ENCODE measurements at places on chromosomes 7 and 10.

- no peak for DNase-seq
Measured at GRCh38 chr10:1545524-1545923, 191.8 kb downstream of the ADARB2 start.

- no peak for DNase-seq
Measured at GRCh38 chr7:52088008-52088901, 771.6 kb upstream of the COBL start.

DNA sequence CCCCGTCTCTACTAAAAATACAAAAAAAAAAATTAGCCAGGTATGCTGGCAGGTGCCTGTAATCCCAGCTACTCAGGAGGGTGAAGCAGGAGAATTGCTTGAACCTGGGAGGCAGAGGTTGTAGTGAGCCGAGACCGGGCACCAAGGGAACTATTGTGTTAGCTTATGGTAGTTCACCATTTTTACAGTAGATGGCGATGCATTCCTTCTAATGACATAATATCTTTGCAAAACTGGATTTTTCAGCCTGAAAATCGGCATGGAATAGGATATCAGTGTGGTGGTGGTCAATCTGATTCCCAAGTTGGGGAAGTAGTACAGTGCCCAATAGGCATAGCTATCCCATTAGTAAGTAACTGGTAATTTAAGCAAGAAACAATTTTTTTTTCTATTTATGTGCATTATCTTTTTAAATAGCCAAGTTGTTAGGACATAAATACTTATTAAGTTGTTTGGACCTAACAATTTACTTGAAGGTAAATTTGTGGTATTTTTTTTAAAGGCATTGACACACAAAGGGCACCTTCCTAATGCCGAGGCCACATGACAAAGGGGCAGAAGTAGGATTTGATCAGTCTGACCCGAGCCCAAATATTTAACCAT is 17.6 kb upstream of the IMPDH1 start:
- DNase-seq: peak; percentile 83

DNA sequence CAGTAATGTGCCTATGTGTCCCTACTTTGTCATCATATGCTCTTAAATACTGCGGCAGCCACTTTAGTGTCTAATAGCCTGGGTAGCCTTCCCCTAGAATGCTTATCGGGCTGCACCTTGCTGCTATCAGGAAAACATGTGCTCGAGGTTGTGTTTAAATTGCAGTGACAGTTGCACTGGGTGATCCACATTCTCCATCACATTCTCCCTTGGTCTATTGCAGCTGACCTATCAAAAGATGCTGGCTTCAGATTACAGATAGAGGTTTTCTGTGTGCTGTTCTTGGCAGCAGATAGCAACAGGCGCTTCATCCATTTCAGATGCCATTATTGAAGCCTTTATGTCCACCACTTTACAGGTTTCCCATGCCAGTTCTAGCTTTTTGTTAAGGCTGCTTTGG is 130.1 kb upstream of the MDFIC start:
- peak; percentile 11 for DNase-seq

GRCh38 chr7:56097700-56098099 is 4.9 kb upstream of the PHKG1 start:
- peak; percentile 68 for DNase-seq

GRCh38 chr7:139667377-139667776 is 110.4 kb downstream of the HIPK2 start:
- DNase-seq: no peak

DNA sequence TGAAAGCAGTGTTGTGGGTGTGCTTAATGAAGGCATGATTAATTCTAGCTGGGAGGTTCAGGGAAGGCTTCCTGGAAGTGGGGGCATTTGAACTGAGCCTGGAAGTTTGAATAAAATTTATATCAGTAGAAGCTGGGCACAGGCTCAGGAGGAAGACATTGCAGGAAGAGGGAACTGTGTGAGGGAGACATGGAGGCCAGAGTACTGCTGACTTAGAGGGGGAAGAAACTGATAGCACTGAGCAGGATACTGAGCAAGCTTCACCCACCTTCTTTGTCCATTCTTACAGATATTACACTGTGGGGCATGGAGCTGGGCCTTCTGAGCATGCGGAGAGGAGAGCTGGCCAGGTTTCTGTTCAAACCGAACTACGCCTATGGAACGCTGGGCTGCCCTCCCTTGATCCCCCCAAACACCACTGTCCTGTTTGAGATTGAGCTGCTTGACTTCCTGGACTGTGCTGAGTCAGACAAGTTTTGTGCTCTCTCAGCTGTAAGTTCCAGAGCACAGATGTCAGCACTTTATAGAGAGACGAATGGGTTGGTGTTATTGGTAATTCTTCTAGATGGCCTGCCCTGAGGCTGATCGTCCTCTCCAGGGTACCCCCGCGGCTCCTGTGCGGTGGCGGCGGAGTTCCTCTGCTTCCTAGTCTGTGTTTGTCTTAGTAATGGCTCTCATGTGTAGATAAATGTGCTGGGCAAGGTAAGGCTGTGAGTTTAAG is 2.1 kb downstream of the FKBP6 start:
- no peak for DNase-seq

- no peak for DNase-seq
Measured at GRCh38 chr10:4984223-4984622, 19.4 kb downstream of the AKR1C2 start.

DNA sequence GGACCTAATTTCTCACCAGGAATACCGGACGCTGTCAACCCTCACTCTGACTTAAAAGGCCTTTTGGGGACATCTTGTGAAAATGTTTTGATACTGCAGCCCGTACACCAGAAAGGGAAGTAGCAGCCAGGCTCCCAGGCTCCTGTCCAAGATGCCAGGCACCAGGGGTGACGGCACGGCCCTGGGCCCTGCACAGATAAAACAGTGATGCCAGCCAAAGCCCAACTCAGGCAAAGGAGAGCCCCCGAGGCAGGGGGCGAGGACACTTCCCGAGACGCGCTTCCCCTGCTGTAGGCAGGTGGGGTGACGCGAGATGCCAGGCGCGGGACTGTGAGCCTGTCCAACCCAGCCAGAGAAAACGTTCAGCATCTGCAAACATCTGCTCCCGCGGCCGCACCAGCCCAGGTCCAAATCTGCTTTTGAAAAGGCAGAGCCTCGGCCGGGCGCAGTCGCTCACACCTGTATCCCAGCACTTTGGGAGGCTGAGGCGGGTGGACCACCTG is 15.7 kb downstream of the ZFAND2A start:
- peak; percentile 80 for DNase-seq

- no peak for DNase-seq
Measured at GRCh38 chr10:123879606-123880257, 11.9 kb downstream of the CPXM2 start.

DNA sequence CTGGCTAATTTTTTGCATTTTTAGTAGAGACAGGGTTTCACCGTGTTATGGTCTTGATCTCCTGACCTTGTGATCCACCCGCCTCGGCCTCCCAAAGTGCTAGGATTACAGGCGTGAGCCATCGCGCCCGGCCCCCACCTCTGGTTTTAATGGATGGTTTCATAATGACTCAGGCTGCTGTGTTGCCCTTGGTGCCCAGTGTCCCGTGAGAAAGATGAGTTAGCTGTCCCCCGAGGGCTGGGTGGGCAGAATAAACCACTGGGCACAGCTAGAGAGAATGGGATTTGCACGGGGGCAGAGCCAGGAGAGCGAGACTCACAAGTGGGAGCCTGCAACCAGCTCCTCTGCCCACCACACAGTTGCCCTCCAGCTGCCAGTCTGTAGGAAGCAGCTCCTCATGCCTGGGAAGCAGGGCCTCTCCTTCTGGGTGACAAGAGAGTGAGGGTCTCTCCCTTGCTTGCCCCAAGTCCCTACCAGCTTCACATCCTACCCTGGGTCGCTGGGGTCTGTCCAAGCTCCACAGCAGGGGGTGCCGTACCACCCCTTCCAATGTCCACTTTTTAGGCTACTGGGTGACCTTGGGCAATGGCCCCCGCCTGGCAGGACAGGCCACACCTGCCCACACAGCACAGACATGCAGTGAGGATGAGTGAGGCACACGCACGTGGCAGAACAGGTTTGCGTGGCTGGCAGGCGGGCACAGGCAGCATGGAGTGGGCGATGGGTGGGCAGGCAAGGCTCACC is 16.1 kb upstream of the NDST2 start:
- no peak for DNase-seq

DNA sequence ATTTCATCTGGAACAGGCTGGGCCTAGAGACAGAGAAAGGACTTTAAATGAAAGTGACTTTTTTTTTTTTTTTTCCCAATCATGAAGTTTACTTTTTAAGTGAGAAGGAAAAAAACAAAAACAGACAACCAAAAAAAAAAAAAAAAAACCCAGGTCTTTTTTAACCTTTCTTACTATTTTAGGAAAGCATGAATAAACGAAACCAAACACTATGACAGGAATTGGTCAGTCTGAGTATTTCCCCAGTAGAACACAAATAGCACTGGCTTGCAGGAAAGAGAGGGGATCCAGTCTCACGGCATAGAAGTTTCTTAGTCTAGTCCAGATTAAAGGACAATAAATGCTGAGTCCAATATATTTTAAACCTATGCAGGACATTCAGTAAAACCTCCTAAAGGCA is 180.5 kb upstream of the CCDC6 start:
- DNase-seq: no peak

DNA sequence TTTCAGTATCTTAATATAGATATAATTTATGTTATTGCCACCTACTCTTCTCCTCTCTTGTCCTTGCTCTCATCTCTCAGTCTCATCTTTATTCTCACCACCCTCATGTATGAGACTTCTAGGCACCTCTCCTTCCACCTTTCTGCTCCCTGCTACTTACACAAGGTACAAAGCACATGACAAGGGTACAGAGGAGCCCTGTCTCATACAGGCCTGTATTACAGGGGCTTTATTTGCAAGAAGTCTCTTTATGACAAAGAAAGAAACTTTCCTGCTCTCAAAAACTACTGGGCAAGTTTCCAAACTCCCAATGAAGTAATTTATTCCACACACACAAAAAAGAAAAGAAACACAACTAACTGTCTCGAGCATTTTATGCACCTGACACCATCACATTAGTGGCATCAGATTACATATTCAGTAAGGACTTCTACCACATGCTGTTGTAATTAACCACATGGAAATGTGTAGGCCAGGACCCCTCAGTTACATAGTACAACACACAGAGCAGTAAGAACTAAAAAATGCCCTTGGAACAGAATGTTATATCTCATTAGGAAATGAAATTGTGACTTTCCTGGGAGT is 253.1 kb downstream of the FZD1 start:
- DNase-seq: no peak

DNA sequence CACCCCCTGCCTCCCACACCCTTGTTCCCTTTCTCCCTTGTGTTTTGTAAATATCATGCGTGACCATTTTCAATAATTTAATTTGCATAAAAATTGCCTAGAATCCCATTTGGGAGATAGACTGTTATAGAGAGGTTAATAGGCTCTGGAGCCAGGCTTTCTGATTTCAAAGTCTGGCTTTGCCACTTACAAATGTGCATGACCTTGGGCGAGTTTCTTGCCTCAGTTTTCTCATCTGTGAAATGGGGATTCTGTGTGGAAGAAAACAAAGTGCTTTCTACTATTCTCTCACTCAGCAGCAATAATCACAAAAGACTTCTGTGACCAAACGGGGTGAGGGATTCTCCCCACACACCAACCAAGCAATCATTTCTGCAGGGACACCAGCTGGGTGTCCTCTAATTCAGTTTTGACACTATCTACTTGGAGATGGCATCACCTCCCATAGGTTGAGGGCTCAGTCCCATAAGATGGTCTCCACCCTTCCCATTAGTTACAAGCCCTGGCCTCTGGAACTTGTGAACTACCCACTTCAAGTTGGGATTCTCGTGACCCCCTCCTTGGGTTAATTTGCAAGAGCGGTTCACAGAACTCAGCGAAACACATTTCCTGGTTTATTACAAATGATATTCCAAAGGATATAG is 3.5 kb upstream of the ZNF22 start:
- no peak for DNase-seq

DNA sequence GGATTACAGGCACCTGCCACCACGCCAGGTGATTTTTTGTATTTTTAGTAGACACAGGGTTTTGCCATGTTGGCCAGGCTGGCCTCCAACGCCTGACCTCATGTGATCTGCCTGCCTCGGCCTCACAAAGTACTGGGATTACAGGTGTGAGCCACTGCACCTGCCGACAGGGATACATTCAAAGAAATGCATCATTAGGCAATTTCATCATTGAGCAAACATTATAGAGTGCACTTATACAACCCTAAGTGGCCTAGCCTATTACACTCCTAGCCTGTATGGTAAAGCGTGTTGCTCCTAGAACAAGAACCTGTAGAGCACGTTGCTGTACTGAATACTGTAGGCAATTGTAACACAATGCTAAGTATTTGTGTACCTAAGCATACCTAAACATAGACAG is 350.3 kb downstream of the GALNT17 start:
- no peak for DNase-seq

DNA sequence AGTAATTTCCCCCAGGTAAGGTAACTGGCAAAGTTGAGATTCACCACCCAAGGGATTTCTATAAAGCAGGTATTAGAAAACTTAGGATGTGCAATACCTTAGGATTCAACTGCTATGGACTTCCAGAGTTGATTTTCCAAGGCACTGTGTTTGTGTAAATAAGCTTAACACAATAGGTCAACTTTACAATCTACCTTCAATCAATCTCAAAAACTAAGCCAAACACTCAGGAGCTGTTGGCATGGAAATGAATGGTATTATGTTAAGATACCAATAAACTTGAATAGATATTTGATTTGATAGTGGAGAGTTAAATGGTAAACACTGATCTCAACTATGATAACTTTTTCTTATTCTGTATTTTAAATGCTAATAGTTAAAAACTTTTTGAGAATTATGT is 762 bp upstream of the SEMA3E start:
- DNase-seq: no peak

- no peak for DNase-seq
Measured at GRCh38 chr7:42057331-42057730, 179.7 kb downstream of the GLI3 start.

DNA sequence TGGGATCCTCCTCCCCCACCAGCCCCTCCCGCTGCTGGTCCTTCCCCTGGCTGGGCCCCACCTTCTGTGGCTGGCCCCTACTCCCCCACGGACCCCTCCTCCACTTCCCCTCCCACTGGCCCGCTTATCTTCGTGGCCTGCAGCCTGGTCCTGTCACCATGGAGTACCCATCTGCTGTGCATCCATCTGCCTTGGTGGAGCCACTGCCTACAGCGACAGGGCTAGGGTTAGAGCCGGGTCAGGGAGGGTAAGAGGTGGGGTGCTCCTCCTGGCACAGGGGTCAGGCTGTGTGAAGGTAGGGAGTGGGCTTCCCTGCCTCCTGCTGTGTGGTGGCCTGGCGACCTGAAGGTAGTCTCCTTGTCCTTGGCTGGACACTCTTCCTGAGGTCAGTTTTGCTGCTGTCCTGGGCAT is 5.2 kb downstream of the ADCY1 start:
- DNase-seq: no peak

- DNase-seq: no peak
Measured at GRCh38 chr10:128539510-128540127, 413.4 kb upstream of the MKI67 start.

- DNase-seq: no peak
Measured at GRCh38 chr10:86020134-86020533, 346.5 kb downstream of the GRID1 start.
